T-helper 1 cell (primary cell): ENCODE measurements at places on chromosomes 6 and 20.
A peak's percentile ranks its signal among the peaks of the same experiment; 100 is the strongest.

GRCh38 chr6:151057061-151057460, 182.7 kb upstream of the AKAP12 start:
- no peak for DNase-seq

GRCh38 chr6:163901681-163902080, 487.2 kb downstream of the QKI start:
- no peak for DNase-seq

GRCh38 chr6:122775975-122776374, 3.5 kb upstream of the FABP7 start:
- DNase-seq: no peak

GRCh38 chr6:31792761-31793171, 2.8 kb downstream of the VARS1 start:
- DNase-seq: no peak

DNA sequence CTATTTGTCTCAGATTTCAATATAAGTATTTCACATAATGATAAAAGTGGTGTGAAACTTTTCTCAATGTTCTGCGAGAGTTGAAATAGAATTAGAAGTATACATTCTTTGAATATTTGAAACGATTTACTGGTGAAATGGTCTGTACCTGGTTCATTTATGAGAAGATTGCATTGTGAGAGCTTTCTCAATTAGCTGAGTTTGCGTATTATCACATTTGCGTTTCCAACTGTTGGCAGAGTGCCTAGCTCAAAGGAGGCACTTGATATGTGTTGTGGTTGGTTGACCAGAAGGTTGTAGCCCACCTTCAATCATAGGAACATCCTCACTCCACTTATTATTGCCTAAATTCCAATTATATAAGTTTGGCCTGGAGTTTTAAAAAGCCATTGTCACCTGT, 58.8 kb upstream of the EXOC2 start:
- no peak for DNase-seq

DNA sequence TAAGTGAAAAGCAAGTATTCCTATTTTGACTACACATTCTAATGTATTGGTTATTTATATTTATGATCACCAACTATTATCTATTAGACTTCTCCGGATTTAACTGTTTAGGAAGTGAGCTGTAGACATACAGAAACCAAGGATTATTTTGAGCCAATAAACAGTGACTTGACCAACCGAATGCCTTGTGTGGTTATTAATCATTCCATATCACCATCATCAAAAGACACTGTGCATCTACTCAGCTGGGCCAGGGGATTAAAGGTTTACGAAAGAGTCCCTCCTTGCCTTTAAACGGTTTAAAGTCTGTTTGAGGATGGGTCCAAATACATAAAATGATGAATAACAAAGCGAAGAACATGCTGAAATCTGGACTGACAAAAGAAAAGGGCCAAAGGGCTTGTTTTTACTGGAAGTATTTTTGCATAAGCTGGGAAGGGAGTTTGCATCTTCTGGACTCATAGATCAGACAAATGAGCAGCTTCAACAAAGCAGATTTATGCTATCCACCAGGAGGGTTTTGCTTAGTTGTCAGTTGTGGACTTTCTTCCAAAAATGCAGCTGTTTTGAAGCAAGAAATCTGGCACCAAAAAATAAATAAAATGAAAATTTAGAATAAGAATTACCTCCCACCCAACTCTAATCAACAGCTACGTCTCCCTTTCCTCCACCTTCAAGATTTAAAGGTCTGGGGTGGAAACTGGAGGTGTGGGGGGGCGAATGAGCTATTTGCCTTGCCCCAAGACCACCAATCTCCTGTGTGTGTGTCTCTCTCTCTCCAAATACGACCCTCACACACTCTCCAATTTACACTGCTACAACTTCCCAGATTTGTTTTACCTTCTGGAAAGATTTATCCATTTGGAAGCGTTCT, 33.6 kb upstream of the ID4 start:
- no peak for DNase-seq

- DNase-seq: no peak
These were observed 35.5 kb downstream of the DTD1 start for GRCh38 chr20:18623156-18623910.

GRCh38 chr20:20582734-20583133, 129.7 kb downstream of the RALGAPA2 start:
- no peak for DNase-seq

DNA sequence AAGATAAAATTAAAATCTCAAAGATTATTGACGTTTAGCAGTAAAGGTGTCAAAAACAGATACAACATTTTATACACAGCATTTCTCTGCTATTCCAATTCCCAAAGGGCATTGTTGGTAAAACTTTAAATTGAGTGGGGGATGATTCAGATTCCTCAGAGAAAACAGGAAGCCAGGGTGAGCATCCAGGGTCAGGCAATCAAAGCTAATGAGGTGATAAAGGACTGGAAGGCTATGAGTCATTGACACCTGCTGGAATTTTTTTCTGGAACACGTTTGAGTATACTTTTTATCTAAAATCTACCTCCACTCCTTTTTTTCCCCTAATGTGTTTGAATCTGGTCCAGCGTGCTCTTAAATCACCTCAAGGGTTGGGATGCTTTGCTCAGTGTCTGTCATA, 52.2 kb downstream of the FKBP1C start:
- DNase-seq: no peak

DNA sequence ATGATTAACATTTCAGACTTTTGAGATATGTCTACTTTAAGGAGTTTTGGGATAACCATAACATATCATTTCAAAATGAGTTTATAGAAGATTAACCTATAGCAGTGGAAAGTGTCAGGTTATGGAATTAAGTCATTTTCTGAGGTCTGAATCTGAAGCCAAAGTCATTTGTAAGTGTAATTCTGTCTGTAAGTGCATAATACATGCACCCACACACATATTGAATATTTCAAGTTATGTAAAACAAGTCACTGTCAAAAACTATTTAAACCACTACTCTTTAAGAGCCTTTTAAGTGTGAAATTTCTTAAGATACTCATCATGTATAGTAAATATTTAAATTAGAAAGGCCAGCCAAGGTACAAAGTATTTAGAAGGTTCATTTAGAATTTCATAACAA, 115.8 kb upstream of the HMGCLL1 start:
- DNase-seq: no peak

DNA sequence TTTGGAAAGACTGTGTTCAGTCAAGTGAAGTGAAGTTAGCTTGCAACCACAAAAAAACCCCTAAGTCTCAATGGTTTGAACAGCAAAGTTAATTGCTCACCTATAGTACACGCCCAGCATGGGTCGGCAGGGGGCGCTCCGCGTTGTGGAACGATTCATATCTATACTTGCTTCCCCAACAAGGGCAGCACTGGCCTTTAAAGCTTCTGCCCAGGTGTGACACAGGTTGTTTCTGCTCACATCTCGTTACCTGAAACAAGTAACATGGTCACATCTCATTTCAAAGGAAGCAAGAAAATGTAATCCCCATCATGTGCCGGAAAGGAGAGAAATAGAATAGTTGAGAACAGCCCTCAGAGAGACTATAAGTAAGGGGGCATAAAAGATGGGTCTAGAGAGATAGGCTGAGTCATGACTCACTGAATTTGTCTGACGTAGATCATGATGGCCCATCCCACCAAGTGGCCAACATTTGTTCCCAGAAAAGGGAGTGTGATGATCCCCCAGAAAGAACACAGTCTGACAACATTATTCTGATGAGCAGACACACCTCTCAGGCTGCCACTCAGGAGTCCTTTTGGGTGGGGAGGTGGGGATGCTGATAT, 29.0 kb downstream of the HNF4A start:
- DNase-seq: peak; percentile 54

- no peak for DNase-seq
These were observed 77.5 kb upstream of the NT5E start for GRCh38 chr6:85372188-85372914.

DNA sequence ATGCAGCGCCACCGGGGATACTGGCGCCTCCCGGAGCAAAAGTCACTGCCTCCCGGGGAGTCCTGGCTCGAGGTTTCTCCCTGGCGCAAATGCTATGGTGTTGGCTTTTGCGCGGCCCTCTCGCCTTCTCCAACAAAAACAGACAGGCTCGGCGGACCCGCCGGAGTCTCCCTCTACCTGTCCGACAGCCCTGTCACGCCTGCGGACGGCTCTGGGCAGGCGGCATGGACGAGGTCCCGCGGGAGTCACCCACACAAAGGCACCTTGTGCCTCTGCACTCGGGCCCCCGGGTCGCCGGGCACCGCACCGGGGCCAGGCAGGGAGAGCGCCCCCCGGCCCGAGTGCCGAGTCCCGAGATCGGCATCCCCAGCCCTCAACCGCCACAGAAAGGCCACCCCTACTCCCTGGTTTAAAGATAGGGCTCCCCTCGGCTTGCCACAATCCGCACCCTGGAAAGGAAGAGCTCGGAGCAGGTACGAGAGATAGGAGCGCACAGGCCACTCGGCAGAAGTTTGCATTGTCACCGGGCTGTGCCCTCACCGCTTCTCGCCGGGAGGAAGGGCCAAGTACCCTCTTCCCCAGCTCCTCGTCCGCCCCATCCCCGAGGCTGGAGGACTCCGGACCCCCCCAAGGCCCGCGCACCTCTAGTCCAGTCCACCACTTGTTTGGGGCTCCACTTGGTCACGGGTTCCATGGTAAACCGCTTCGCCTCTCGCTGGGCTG, 903 bp downstream of the CNKSR3 start:
- DNase-seq: no peak

DNA sequence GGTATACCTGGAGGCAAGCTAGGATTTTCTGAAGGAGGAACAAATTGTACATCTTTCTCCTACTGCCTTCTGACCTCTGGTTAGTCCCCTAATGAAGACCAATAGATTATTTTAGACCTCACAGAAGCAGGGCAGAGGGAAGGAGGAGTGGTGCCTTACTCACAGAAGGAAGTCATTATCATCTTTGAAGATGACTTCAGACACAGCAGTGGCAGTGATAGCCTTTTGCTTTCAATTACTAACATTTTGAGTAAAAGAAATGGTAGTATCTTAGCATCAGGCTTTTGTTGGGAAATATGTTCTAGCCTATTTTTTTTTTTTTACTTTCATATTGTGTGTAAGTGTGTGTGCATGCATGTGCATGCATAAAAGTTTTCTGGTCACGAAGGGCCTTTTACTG, 164.2 kb upstream of the PLN start:
- DNase-seq: no peak

DNA sequence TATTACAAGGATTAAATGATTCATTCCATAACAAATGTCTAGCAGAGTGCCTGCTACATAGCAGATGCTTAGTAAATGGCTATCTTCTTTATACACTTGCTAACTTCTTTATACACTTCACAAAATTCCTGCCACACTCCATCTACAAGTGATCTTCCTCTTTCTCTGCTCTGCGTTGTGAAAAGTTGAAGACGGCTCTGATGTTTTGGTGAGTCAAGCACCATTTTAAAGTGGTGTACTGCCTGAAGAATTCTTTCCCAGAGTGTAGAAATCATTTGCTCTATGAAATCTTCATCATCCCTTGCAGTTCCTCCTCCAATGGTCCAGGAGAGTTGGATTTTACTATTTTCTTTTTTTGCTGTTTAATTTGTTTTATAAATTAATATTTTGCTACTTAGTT, 74.9 kb downstream of the TNFAIP3 start:
- no peak for DNase-seq

DNA sequence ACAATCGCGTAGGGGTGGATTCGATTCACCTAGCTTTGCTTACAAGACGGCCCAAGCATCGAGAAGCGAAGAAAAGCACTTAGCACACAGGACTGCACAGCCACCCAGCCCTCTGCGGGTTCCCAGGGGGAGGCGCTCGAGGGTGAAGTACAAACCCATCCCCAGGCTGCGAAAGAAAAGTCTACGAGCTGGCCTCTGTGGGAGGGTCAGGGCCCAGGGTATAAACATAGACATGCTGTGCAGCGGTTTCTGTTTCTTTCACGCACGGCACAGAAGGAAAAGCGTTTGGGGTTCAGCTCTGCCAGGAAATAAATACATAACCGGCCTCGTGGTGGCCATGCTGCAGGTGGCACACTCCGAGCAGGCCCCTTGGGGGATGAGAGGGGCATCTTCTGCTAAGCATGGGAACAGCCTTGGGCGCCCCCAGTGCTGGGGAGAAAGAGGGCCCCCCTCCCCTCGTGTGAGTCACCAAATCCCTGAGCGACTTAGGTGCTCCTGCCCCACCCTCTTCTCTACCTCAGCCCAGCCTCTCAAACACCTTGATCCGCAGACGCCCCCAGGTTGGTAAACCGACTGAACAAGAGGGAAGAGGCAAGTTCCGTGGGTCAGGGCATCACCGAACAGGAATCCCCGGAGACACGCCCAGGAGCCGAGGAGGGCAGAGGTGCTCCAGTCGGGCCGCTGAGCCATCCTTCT, 91.6 kb upstream of the RIPOR2 start:
- DNase-seq: peak; percentile 61

DNA sequence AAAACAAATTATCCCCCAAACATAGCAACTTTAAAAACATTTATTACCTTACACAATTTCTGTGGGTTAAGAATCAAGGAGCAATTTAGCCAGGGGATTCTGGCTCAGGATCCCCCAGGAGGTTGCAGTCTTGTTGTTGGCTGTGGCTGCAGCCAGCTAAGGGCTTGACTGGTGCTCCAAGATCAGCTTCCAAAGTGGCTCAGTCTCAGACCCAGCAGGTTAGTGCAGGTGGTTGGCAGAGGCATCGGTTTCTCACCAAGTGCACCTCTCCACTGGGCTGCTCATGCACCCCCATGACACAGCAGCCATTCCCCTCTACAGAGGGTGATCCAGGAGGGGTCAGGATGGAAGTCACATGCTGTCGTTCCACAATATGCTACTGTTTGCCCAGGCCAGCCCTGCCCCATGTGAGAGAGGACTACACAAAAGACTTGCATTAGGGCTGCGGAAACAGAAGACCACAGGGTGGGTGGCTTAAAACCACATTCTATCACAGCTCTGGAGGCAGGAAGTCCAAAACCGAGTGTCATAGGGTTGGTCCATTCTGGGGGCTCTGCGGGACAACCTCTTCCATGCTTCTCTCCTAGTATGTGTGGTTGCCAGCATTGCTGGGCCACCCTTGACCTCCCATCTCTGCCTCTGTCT, 125.8 kb downstream of the C6orf118 start:
- no peak for DNase-seq

DNA sequence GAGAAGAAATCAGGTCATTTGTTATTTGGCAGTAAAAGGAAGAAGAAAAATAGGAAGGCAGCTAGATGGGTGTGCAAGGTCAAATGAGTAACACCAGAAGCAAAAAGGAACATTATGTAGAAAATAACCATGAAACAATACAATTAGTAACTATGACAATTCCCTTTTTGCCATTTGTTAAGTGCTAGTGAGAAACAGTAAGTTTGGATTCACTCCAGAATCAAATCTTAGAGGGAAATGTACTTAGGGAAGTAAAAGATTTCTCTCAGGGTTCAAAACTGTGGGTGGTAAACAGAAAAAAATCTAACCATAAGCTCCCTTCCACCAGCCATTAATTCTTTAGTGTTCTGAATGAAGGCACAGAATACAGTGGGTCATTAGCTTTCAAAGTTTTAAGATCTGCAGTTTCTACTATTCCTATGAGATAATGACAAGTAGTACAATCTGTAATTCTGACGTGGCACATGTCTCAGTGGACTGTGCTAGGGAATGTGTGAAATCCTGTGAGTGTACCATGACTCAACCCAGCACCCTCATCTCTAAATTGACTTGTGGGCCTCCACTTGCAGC, 17.1 kb downstream of the REPS1 start:
- DNase-seq: peak; percentile 49
